Fibroblast of upper back skin (primary cell): ENCODE measurements at places on chromosomes 4 and X.

- no peak for DNase-seq
Measured at GRCh38 chr4:125200556-125200955, 114.2 kb upstream of the FAT4 start.

DNA sequence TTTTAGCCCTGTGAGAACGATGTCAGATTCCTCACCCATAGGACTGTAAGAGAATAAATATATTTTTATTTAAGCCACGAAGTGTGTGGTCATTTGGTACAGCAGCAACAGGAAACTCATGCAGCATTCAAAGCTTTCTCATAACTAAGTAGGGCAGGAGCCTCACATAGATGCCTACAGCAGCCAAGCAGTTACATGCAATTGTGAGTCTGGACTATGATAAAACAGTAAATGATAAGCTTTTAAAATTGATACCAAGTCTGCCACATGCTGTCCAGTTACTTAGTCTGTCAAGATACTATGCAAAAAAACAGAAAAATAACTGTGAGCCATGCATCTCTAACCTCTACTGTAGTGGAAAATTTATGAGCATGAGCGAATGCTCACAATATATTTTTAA is 359.6 kb downstream of the HS3ST1 start:
- DNase-seq = no peak

GRCh38 chr4:41346306-41347061 is 89.8 kb downstream of the UCHL1 start:
- DNase-seq = peak; percentile 74

- no peak for DNase-seq
Measured at GRCh38 chr4:158636619-158637018, 35.1 kb downstream of the C4orf46 start.

GRCh38 chrX:38859602-38860001 is 58.3 kb downstream of the MID1IP1 start:
- peak; percentile 36 for DNase-seq

GRCh38 chr4:3399277-3400194 is 42.2 kb upstream of the HGFAC start:
- no peak for DNase-seq

GRCh38 chr4:102632241-102633065 is 128.3 kb downstream of the MANBA start:
- DNase-seq = peak; percentile 39

GRCh38 chr4:98624144-98624543 is 34.3 kb downstream of the TSPAN5 start:
- DNase-seq = no peak

DNA sequence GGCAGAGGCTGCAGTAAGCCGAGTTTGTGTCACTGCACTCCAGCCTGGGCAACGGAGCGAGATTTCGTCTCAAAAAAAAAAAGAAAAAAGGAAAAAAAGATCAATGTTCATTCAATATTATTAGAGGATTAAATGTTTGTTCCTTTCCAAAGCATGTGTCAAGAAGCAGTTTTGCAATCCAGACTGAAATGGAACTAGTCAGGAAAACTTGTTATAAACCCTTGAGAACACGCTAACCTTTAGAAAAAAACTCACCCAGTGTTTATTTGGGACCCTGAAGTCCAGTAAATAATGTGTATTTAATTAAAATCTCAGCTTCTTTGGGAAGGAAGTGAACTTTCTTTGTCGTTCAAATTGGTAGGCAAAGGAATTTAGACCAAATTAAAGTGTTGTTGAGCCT is 16.4 kb upstream of the PRSS12 start:
- DNase-seq = no peak

GRCh38 chr4:5365071-5366008 is 314.1 kb downstream of the STK32B start:
- peak; percentile 58 for DNase-seq

DNA sequence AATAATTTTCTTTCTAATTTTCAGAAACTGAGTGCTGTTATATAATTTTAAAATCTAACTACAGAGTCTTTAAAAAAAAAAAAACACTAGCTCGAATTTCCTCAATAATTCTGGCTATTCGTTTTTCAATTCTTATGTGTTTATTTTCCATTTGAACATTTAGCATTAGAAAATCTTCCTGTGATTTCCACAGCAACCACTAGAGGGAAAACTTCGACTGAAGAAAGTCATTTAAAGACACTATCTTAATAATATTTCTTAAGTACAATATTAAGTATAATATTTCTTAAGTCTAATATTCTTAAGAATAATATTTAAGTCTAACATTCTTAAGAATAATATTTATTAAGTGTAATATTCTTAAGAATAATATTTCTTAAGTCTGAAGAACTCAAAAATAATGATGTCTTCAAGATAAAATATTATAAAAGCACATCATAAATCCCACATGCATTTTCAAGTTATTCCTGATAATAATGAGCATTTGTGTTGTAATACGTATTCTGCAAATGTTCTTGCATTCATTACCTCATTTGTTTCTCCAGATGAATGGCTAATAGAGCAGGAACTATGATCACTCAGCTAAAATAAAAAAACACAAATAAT is 118.4 kb upstream of the WDR17 start:
- DNase-seq = peak; percentile 17
